ENCODE measurements at places on chromosomes 3 and 15.

- no peak for DNase-seq
Observed at GRCh38 chr3:71160785-71161546, 422.6 kb downstream of the FOXP1 start.

DNA sequence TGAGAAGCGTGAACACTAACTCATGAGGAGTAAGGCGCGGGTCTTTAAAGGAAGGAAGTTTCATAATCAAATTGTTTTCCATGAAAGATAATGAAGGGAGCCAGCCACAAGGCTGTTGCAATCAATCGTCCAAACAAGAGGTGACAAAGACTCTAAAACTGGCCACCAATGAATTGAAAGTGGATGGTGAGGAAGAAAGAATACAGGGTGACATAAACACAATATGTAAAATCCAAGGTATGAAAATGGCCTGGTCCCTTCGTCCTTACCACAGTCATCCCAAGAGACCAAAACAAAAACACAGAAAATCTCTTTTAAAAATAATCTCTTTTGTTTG lies 12.0 kb downstream of the CD86 start:
- DNase-seq: no peak

DNA sequence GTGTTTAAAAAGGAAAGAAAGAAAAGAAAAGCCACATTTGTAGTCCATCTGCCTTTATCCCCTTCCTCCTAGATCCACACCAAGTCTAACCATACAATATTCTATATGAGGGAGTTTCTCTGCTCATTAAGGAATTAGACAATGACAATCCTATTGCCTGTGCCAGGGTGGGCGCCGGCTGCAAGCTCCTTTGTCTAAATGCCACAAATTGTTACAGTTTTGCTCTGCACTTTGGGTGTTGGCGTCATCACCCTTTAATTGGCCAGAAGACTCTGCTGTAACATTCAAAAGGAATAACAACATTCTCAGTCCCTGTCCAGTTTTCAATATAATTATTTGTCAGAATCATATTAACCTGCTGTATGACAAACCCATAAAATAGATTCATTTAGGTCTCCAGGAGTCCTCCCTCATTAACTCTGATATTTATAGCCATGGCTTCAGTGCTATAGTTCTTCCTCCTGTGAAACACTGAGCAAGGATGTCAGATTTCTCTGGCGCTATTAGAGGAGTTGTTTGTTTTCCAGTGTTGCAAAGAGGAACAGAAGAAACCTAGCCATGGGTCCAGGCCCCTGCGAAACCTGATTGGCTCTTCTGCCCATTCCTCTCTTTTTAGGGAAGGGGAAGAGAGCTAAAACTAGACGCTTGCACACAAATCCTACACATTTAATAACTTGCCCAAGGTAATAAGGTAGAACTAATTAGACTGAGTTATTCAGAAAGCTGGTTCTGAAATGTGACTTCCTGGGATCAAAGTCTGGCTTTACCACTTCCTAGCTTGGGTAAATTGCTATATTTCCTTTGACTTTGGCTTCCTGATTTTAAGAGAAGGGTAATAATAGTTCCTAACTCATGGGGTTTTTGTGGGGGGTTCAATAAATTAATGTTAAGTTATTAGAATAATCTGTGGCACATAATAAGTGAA lies 112.4 kb downstream of the CD47 start:
- no peak for DNase-seq

GRCh38 chr3:39937874-39938273 lies 128.5 kb downstream of the MYRIP start:
- DNase-seq: no peak

DNA sequence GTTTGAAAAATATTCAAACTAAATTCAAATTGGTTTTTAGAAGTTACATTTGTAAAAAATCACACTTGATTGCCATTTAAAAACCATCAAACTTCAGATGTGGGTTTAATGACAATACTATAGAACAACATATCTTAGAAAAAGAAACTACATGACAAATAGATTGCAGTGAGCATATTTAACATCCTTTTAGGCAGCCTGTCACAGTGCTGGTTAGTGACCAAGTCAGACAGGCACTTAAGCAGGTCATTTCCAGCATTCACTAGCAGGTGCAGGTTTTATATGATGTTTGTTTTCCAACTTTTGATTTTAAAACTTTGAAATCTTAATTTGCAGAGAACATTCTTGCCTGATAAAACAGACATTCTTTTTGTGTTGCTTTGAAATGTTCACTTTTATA lies 115.7 kb downstream of the MBNL1 start:
- DNase-seq: no peak

DNA sequence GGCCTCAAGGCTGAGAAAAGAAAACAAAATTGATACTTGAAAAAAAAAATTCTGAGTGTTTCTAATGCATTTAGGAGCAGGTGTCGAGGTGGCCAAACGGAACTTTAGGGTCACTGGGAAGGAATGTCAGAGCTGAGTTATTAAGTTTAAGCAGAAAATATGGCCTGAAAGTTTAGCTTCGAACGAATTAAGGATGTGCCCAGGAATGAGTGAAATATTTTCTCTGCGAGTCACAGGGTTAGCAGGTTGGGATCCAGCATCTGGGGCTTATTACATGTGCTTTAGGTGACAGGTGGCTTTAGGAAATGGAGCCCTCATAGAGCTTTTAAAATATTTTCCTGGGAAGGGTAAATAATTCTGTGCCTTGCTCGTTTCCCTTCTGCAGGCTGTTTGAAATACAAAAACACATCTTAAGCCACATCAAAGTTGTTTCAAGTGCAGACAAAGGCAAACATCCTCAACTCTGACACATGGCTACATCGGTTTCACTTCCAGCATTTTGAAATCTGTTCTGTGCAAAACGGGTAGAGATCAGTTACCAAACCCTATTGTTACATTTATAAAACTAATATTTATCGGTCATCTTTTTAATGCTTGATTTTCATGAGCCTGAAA lies 143.1 kb upstream of the ARRDC4 start:
- no peak for DNase-seq

DNA sequence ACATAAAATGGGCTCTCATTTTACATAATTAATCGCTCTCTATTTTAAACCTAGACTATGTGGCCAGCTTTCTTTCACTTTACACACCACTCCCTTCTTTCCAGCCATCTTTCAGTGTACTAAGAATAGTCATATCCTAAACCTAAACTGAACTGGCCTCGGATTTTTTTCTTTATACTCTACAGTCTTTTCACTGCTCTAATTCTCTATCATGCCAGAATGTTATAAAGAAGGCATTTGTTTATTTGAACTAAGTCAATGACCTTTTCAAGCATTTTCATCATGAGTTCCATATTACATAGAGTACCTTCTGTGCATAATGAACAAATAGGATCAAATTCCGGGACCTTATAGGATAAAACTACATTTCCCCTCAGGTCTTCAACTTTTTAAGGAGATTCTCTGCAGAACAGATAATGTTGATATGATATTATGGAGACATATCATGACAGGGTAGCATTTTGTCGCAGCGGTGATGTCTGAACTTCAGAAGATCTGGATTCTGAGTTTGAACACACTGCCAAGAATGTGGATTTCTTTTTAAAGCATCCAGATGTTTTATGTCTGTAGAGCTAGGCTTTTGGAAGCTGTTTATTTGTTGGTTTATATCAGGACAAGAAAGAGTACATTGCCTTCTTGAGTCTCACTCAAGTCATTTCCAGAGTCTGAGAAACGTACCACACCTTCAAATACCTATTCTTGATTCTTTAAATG lies 1047.3 kb downstream of the MCTP2 start:
- no peak for DNase-seq

DNA sequence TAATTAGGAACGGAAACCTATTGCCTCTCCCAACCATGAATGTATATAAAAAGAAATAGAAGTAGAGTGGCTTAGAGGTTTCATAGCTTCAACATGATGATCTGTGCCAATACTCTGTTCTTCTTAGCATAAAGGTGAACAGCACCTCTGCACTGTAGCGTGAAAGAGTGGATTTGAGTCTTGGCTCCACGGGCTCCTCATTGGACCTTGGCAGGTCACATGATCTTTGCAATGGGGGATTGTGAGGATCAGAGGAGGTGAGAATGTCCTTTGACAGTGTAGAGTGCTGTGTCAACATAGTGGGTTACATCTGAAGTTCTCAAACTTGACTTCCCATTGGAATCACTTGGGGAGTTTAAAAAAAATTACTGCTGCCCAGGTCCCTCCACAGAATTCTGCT lies 51.4 kb downstream of the FEM1B start:
- no peak for DNase-seq

All from NCI-H1092 (cell line).